Upper lobe of right lung (tissue), 1 donor: ENCODE measurements at places on chromosomes 13 and 19. TPM values are rescaled to one million over a fixed set of nuclear protein-coding genes. Genes with fewer than 3 reads are reported as not detected.
A peak's percentile ranks its signal among the peaks of the same experiment; 100 is the strongest.

DNA sequence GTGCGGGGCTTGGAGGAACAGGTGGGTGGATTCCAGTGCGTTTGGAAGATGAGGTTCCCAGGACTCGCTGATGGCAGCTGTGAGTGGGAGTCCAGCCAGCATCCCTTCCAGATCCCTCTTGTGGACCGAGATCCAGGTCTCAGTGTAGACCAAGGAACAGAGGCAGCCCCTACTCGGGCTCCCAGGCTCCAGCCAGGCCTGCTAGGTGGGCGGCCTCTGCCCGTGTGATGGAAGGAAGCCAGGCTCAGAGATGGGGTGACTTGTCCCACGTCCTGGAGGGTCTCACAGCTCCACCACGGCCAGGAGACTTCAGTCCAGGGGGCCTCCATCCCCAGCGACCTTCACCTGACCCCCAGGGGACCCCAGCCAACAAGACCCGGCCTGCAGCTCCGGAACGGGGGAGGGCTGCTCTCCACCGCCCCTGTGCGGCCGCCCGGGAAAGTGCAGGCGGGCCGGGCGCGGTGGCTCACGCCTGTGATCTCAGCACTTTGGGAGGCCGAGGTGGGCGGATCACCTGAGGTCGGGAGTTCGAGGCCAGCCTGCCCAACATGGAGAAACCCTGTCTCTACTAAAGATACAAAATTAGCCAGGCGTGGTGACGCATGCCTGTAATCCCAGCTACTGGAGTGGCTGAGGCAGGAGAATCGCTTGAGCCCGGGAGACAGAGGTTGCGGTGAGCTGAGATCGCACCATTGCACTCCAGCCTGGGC is 729 bp upstream of the MADCAM1 start:
- DNase-seq, result peak; percentile 67

The ZNF723 gene
- total RNA-seq, result not detected

- DNase-seq, result no peak
These were observed 265.7 kb downstream of the DLEU7 start for GRCh38 chr13:50577806-50578205.

DNA sequence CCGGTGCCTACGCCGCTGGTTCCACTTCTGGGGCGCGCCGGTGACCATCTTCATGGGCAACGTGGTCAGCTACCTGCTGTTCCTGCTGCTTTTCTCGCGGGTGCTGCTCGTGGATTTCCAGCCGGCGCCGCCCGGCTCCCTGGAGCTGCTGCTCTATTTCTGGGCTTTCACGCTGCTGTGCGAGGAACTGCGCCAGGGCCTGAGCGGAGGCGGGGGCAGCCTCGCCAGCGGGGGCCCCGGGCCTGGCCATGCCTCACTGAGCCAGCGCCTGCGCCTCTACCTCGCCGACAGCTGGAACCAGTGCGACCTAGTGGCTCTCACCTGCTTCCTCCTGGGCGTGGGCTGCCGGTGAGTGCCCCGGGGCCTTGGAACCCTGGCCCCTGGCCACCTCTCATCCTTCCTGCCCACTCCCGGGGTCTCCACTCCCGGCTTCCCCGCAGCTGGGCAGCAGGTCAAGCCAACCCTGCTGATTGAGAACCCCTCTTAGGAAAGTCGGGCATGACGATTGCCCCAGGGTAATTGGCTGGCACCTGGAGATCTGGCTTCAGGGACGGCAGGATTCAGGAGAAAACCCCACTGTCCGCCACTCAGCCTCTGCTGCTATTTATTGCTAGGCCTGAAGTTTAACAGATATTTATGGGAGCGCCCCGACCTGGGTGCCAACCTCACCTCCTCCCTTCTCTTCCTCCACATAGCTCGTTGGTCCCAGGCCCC is 39.1 kb downstream of the TRPM4 start:
- no peak for DNase-seq

The MCEMP1 gene
- total RNA-seq, result 97.9 TPM

GRCh38 chr13:28423010-28423409 is 71.9 kb downstream of the FLT1 start:
- peak; percentile 77 for DNase-seq

DNA sequence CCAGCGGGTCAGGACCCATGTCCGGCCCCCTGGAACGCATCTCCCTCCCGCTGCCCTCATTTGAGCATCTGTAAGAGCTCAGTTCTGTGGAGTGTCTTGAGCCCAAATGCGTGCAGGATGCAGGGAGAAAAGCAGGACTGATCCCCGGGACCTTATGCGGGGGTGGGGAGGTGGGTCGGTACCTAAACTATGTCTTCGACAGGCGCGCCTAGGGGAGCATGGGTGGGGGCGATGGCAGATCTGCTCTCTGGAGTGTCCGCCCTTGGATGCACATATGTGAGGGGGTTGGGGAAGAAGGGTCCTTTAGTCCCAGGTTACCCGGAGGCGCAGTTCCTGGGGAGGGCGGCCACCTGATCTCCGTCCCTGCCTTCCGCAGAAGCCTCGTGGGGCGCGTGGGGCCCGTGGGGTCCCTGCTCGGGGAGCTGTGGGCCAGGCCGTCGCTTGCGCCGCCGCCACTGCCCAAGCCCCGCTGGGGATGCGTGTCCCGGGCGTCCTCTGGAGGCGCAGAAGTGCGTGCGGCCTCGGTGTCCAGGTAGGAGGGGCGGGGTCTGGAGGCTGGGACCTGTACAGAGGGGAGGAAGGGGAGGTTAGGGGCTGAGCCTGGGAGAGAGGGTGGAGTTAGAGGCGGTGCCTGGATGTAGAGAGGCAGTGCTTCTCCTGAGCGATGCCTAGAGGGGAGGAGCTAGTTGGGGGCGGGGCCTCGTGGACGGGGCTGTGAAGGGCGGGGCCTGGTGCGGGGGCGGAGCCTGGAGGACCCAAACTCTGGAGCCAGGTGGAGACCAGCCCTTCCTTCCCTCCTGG is 2.9 kb downstream of the CILP2 start:
- DNase-seq, result peak; percentile 76

- DNase-seq, result no peak
These were observed 73.4 kb downstream of the CBY2 start for GRCh38 chr13:45775401-45775963.

- no peak for DNase-seq
These were observed 262.5 kb downstream of the DIAPH3 start for GRCh38 chr13:59901191-59901590.

The SULT2A1 gene
- not detected for total RNA-seq

DNA sequence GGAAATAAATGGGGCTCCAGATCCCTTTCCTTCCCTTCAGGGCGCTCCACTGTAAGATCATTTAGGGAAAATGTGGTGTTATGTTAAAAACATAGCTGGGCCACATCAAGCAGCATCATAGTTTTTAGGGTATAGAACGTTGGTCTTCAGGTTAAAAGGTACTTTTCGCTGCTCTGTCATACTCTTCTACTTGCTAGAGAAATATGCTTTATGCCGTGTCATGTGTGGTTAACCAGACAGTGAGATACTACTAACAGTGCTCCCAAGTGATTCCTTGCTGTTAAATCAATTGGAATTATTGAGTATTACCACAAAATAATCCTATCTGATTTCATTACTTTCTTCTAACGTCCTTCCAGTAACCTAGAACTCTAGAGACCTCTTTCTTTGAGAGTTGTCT is 1.1 kb upstream of the NDFIP2 start:
- DNase-seq, result no peak

The IGFL2 gene
- not detected for total RNA-seq

GRCh38 chr13:32838945-32839344 is 177.3 kb upstream of the KL start:
- no peak for DNase-seq

DNA sequence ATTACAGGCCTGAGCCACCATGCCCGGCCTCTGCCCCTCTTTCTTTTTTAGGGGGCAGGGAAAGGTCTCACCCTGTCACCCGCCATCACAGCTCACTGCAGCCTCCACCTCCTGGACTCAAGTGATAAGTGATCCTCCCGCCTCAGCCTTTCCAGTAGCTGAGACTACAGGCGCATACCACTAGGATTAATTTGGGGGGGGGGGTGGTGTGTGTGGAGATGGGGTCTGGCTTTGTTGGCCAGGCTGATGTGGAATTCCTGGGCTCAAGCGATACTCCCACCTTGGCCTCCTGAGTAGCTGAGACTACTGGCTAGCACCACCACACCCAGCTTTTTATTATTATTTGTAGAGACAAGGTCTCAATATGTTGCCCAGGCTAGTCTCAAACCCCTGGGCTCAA is 4.2 kb downstream of the APOE start:
- no peak for DNase-seq

The LRRC63 gene
- total RNA-seq, result 0.29 TPM

DNA sequence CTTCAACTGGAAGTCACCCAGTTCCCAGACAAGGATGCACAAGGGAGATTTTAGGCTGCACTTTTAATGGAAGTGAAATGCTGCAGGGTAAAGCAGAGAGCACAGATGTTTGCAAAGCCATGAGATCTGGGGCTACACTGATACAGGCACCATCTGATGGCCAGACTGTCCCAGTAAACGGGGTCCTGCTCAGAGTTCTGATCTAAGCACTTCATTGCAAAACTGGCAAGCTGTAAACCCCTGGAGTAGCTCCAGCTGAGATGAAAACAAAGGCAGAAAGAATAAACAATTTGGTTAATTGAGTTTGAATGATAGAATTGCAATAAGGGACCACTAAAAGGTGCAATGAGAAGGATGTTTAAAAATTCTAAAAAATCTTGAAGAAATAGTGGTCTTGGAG is 197.1 kb downstream of the OXGR1 start:
- no peak for DNase-seq

The QPCTL gene
- 7.0 TPM for total RNA-seq

GRCh38 chr19:45958320-45958719 is 15.3 kb downstream of the NOVA2 start:
- no peak for DNase-seq

DNA sequence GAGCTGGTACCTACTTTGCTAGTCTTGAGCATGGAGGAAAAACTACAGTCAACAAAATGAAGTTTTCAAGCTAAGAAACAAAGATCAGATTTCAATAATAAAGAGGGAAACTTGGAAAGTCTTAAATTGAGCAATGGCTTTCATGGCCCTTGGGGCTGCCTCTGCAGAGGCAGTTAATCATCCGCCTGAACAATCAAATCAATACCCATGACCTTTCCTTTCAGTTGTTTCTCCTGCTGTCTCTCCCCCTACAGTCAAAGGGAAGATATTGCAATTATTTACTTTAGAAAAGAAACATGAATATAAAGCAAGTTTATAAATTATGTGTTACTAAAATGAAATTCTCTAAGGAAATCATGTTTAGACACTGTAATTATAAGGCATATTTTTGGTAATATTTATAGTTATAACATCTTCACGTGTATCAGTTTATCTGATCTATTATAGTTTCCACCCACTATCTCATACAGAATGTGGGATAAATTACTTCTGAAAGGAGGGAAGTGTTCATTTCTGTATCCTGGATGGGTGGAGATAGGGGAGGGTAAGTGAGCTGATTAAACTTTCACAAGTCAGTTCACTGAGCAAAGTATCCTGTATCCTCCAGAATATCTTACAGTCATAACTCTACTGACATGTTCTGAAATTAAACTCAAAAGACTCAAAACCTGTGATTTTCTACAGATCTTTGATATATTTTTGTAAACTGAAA is 72.4 kb upstream of the TSC22D1 start:
- DNase-seq, result no peak

The TTC9B gene
- not detected for total RNA-seq

The PRODH2 gene
- not detected for total RNA-seq

The ZNF536 gene
- 0.09 TPM for total RNA-seq

- peak; percentile 92 for DNase-seq
These were observed at the start of gene FARP1 for GRCh38 chr13:98142380-98143156. Gene FARP1 (plus strand): TSS chr13:98143094. CDS start chr13:98213243, 70,149 bp downstream.

The FAAP24 gene
- 0.90 TPM for total RNA-seq

The CACNG8 gene
- 0.12 TPM for total RNA-seq

DNA sequence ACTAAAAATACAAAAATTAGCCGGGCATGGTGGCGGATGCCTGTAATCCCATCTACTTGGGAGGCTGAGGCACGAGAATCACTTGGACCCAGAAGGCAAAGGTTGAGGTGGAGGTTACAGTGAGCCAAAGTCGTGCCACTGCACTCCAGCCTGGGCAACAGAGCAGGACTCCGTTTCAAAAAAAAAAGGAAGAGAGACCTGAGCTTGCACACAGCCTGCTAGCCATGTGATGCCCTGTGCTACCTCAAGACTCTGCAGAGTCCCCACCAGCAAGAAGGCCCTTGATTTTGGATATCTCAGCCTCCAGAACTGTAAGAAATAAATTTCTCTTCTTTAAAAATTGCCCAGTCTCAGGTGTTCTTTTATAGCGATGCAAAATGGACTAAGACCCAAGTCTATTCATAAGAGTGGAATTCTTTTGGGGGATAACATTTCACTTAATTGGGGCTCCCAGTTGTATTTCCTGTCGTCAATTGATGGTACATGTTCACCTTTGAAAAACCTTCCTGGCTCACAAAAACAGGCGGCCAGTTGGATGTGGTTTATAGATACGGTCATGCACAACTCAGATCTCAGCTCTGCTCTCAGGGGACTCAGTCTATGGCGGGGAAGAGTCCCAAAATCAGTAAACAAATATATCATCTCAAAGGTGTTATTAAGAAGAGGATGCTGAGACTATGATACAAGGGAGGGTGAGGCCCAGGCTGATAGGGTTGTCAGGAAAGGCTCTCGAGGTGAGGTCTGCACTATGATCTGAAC is 2.4 kb upstream of the CHERP start:
- DNase-seq, result no peak

The PNMA8A gene
- total RNA-seq, result 1.8 TPM

DNA sequence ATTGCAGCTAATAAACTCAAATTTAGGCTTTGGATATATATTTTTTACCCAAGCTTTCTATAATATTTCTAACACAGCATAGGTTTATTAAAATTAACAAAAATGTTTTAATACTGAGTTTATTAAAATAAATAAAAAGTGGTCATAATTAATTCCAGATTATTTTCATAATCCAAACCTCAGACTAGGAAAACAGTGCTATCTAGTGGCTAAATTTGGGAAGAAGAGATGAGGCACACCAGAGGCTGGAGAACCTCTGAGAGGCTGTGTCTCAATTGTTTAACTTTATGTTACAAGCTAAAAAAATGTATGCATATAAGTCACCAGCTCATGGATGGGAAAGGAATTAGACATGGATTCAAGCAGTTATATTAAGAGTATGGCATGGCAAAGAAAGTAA is 392.5 kb downstream of the DIAPH3 start:
- DNase-seq, result no peak

GRCh38 chr13:40272776-40273139 is 393.7 kb downstream of the FOXO1 start:
- DNase-seq, result no peak

GRCh38 chr19:11560404-11561051 is 1.5 kb upstream of the ELOF1 start:
- no peak for DNase-seq

The SHISA2 gene
- total RNA-seq, result 26.3 TPM

DNA sequence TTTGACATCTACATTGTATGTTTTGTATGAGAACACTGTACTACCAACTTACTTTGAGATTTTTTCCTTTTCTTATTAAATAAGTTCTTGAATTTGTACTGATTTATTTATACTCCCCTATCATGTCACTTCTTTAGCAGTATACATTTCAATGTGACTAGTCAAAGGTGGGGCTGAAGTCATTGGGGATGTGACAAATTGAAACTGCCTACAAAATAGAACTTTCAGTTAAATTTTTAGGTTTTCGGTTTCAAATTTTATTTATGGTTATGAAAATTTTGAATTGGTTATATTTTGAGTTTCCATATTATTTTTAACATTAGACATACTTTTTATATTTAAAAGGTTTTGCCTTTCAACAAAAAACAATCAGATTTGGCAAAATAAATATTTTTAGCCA is 221.6 kb downstream of the NBEA start:
- no peak for DNase-seq
